ENCODE measurements at places on chromosomes 13 and 19.

GRCh38 chr13:59706101-59706976 lies 457.4 kb downstream of the DIAPH3 start:
- no peak for DNase-seq

DNA sequence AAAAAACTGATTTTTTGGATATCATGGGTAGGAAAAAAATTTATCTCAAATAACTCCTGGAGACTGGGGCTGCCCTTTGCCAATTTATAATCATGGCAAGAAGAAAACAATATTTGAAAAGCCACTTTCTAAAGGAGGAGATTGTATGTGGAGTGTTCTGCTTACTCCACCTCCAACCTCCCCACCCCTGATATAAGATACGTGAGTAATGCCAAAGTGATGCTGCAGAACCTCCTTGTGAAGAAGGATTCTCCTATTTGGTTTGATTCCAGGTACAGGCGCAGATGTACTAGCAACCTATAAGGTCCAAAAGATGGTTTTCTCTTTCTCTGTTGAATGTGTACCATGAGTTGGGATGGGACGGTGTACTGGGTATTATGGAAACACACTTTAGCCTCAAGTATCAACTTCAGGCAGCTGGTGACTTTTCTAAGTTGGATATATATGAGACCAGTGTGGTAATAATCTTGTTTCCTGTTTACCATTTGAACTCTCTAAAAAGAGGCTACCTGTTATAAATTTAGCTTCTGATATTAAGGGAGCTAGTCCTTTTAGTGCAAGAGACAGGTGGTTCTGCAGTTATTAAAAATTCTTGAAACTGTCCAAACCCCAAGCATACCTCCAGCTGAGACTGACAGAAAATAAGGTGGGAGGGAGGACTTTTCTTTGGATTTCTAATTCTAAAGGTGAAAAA lies 724.0 kb upstream of the MIR17HG start:
- no peak for DNase-seq

DNA sequence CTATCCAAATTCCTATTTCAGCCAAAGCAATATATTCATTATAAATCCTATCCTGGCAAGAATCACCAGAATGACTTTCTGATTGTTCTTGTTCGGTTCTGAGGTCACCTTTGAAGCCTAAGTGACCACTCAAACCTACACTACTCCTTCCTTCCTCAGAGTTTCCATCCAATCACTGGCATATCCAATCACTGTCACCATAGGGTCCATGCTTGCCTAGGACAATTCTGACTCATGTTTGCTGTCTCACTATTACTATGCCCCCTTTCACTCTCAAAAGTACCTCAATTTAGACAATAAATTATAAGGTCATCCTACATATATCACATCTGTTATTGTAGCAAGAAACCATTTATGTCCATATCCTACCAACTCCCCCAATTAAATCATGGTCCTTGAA lies 58.9 kb downstream of the UBL3 start:
- no peak for DNase-seq

DNA sequence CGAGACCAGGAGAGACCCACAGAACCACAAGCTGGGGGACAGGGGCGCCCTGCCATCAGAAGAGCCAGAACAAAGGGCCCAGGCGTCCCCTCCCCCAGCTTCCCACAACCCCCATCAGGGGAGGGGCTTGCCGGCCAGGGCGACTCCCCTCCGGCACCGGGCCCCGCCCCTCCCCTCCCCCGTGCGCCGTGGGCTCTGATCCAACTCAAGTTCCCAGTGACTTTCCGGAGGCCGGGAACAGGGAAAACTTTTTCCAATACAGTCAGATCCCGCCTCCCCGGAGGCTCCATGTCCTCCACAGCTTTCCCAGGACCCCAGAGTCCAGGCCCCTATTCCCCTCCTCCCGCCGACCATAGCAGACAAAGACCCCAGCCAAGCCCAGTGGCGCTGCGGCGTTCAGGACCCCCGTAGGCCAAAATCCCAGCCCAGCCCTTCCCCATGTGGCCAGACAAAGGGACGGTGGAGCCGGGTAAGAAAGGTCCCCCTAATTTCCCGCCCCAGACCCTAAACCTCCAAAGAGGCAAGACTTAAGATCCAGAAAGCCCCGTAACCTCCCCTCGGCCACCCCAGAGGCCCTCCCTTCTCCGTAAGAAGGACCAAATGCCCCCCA lies 673 bp downstream of the TEAD2 start:
- no peak for DNase-seq

DNA sequence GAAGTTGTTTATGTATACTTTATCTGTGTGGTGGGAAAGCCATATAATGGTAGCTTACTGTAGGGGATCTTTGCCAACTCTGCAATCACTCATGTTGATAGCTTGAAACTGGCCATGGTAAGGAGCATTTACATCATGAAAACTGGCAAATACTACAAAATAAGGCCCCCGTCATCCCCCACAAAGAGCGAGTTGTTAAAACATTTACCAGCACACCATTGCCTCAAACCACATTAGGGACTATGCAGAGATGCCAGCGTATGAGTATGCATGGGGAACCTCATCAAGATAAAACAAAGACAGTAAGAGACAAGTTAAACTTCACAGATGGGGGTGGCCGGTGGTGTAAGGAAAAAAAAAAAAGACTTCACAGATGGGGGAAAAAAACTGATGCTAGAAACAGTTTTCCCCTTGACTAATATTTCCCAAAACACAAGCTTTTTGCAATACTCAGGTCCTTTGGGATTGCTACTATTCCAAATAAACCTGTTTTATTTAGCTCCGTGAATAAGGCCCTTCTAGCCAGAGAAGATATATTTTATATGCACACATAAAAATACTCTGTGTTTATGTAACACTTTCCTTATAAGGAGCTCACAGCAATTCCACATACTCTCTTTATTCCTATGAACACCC lies 70.6 kb upstream of the SERP2 start:
- DNase-seq: no peak

DNA sequence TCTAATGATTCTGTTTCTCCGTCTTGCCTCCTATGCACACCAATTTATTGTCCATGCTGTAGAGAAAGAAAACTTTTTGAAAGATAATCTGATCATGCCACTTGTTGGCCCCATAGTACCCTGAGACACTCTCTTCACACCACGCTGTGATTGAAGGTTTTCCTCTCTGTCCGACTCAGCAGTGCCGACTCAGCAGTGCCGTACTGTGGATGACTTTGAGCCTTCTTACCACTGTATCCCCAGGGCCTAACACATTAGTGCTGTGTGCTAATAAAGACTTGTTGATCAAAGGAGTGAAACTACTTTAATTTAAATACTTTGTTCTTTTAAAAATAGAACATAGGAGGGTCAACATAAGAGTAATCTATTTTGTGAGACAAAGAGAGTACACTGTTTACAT lies 429.6 kb downstream of the KLF12 start:
- no peak for DNase-seq

DNA sequence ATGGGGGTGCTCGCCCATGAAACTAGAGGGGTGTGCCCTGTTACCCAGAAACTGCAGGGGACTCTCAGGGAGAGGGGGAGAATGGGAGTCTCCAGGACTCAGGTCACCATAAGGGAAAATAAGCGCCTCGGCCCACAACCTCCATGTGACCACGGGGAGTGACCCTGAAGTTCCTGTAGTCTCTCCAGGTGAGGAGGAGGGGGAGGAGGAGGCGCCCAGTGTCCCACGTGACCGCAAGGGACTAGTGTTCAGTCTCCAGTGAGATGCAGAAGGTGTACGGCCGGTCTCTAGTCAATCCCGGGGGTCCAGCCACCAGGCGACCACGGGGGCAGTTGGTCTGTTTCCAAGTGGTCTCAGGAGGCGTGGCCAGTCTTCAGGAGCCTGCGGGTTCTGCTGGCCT lies 16.0 kb downstream of the TM6SF2 start:
- no peak for DNase-seq

DNA sequence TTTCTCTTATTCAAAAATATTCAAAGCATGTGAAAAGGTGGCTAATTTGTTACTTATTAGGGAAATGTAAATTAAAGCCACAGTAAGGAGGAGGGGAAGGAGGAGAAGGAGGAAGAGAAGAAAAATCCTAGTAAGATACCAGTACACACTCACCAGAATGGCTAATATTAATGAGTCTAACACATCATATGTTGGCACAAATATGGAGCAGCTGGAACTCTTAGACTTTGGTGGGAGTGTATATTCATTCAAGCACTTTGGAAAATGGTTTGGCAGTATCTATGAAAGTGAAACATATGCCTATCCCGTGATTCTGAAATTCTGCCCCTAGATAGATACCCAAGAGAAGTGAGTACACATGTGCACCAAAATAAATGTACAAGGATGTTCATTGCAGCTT lies 38.1 kb upstream of the RGCC start:
- DNase-seq: no peak

All from stimulated activated CD4-positive, alpha-beta T cell treated with anti-CD3 and anti-CD28 coated beads, Interleukin-1b, Interleukin-23, amount 100 ng/mL, for 24 hours (primary cell).